ENCODE measurements at places on chromosomes 6 and 20. TPM values are rescaled to one million over a fixed set of nuclear protein-coding genes. Genes with fewer than 3 reads are reported as not detected.

MAP7 gene
- total RNA-seq = 17.7 TPM

KIF25 gene
- not detected for total RNA-seq

REM1 gene
- not detected for total RNA-seq

ALDH5A1 gene
- total RNA-seq = 0.62 TPM

MCHR2 gene
- not detected for total RNA-seq

OR11A1 gene
- total RNA-seq = not detected

HMGCLL1 gene
- total RNA-seq = 0.65 TPM

SAMD5 gene
- total RNA-seq = 1.8 TPM

SPEF1 gene
- total RNA-seq = not detected

WFDC12 gene
- not detected for total RNA-seq

SAMD10 gene
- total RNA-seq = 3.0 TPM

SLC17A1 gene
- not detected for total RNA-seq

CRISP1 gene
- total RNA-seq = not detected

PPIL6 gene
- 2.5 TPM for total RNA-seq

FLRT3 gene
- 38.8 TPM for total RNA-seq

PHACTR1 gene
- total RNA-seq = 1.2 TPM

PPP1R11 gene
- total RNA-seq = 43.7 TPM

TMEM200A gene
- total RNA-seq = 18.9 TPM

BLTP3A gene
- 3.1 TPM for total RNA-seq

CCM2L gene
- total RNA-seq = not detected

C4B gene
- total RNA-seq = 2.4 TPM

CRISP2 gene
- not detected for total RNA-seq

TSBP1 gene
- not detected for total RNA-seq

PRKN gene
- total RNA-seq = 0.39 TPM

ARMC12 gene
- total RNA-seq = not detected

PACRG gene
- total RNA-seq = 2.3 TPM

ERVFRD-1 gene
- not detected for total RNA-seq

PI16 gene
- not detected for total RNA-seq

ENPP1 gene
- 0.08 TPM for total RNA-seq

POM121L2 gene
- total RNA-seq = not detected

TRIM15 gene
- not detected for total RNA-seq

SNPH gene
- total RNA-seq = 5.7 TPM

SRSF6 gene
- total RNA-seq = 33.8 TPM

PGC gene
- not detected for total RNA-seq

OR12D3 gene
- not detected for total RNA-seq

GNMT gene
- not detected for total RNA-seq

C20orf96 gene
- 0.15 TPM for total RNA-seq

BCL2L1 gene
- total RNA-seq = 118 TPM

PDYN gene
- not detected for total RNA-seq

HLA-DPA1 gene
- total RNA-seq = 0.23 TPM
